ENCODE measurements at places on chromosomes 4 and X. TPM values are rescaled to one million over a fixed set of nuclear protein-coding genes. Genes with fewer than 3 reads are reported as not detected.

DMRTC1 gene
- total RNA-seq, result not detected

OPHN1 gene
- total RNA-seq, result 9.0 TPM

SLC7A11 gene
- total RNA-seq, result 74.1 TPM

MAP3K15 gene
- total RNA-seq, result not detected

DNA sequence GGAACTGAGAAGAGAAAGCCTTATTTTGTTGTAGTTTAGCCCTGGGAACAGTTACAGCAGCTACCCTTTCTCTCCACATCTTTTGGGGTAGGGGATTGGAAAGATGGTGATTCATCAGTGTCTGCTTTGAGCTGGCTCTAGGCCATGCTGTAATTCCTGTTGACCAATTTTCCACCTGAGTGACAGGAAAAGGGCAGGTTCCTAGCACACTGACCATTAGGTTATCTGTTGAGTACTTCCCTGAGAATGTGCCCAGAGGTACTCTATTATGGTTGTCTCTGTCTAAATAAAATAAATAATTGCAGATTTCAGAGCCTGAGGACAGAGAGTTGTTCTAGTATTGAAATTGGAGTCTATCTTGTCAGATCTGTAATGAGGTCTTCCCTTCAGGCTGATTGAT is 109.0 kb downstream of the ENOX2 start:
- DNase-seq, result no peak

DNA sequence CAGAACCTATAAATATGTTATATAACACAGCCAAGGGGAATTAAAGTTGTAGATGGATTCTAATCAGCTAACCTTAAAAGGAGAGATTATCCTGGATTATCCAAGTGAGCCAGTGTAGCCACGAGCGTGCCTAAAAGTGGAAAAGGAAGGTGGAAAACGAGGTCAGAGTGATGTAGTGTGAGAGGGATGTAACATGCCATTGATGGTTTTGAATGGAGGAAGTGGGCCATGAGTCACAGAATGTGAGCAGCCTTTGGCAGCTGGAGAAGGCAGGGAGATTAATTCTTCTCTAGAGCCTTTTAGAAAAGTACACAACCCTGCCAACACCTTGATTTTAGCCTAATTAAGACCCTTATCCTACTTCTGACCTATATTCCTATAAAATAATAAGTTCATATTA is 149.1 kb downstream of the SLC39A8 start:
- DNase-seq, result peak; percentile 50

DNA sequence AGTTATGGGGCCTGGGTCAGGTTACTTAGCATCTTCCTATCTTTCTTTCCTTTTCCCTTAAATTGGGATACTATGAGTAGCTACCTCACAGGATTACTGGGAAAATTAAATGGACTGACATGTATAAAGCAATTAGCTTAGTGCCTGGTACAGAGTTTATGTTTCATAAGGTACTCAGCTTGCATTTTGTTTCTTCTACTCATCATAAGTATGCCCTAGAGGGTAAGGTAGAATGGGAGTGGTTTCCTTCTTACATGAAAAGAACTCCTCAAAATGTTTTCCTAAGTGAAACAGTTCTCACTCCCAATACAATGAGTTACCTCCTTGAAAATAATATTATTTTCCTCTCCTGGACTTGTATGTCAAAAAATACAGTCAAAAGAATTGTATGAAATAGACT is 75.7 kb downstream of the NPFFR2 start:
- no peak for DNase-seq

- DNase-seq, result no peak
Measured at GRCh38 chr4:76441881-76442280, 6.9 kb downstream of the SHROOM3 start.

DNA sequence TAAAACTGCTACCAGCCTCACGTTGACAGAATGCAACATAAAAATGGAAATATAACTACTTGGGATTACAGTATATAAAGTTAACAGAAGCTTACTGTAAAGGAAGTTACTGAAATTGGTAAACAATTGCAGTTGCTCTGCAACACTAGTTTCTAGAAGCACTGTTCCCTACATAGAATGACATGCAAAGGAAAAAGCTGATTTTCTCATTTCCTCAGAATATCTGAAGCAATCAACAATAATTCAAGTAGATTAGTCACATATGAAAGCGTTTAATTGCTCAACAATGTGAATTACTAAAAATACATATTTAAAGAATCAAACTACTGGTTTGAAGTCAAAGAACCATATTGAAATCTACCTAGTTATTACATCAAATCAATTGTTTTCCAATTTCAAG is 31.8 kb downstream of the PDGFC start:
- DNase-seq, result no peak

- DNase-seq, result peak; percentile 70
Measured at GRCh38 chr4:56937262-56937661, 29.6 kb downstream of the REST start.

GRCh38 chrX:108022491-108023089 is 22.3 kb upstream of the VSIG1 start:
- no peak for DNase-seq

DNA sequence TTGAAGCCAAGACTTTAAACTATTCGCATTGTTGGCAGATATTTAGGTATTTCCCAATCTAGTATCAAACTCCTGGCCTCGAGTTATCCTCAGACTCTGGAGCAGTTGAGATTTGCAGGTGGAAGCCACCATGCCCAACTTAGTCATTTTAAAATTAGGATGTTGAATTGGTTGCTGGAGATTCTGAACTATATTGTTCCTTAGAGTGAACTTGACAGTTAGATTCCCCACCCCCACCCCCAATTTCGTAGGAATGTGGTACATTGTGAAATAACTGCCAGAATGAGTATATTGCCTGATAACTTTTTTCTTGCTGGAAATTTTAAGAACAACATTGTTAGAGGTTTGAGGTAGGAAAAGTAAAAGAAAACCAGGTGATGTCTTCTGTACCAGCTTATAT is 2.3 kb downstream of the NOCT start:
- no peak for DNase-seq

- DNase-seq, result no peak
Measured at GRCh38 chrX:27883468-27884092, 75.8 kb downstream of the MAGEB10 start.

Data from fibroblast of villous mesenchyme (primary cell).